Prostate gland (tissue), 2 donors: ENCODE measurements at places on chromosomes 13 and 19. TPM values are rescaled to one million over a fixed set of nuclear protein-coding genes. Genes with fewer than 3 reads are reported as not detected.

ZNF544 gene
- total RNA-seq = 56.9 TPM

C3 gene
- 95.1 TPM for total RNA-seq

FAM124A gene
- total RNA-seq = 11.2 TPM

CEACAM21 gene
- total RNA-seq = not detected

TUBGCP3 gene
- 19.7 TPM for total RNA-seq

FUT1 gene
- total RNA-seq = 4.1 TPM

GSX1 gene
- total RNA-seq = not detected

FOSB gene
- total RNA-seq = 6.4 TPM

GRCh38 chr19:18733196-18733647, 49.7 kb downstream of the CRTC1 start:
- DNase-seq = no peak
- H3K36me3 ChIP-seq = no peaks in the 10 kb centered on the region
- H3K27ac ChIP-seq = no peak overlapping the region
- H3K4me1 ChIP-seq = no peaks in the 10 kb centered on the region

GRCh38 chr13:22757530-22758120, 423.2 kb upstream of the SGCG start:
- H3K27ac ChIP-seq = no peak overlapping the region
- no peak for DNase-seq
- H3K27me3 ChIP-seq = no peaks in the 10 kb centered on the region
- no peak overlapping the region for H3K4me3 ChIP-seq

- H3K4me3 ChIP-seq = no peak overlapping the region
- H3K27ac ChIP-seq = no peak overlapping the region
- H3K27me3 ChIP-seq = no peaks in the 10 kb centered on the region
- H3K36me3 ChIP-seq = no peaks in the 10 kb centered on the region
- no peaks in the 10 kb centered on the region for H3K4me1 ChIP-seq
Measured at GRCh38 chr13:90943946-90944345, 403.5 kb upstream of the MIR17HG start.

- no peak overlapping the region for H3K4me3 ChIP-seq
- DNase-seq = no peak
- H3K36me3 ChIP-seq = no peaks in the 10 kb centered on the region
- no peaks in the 10 kb centered on the region for H3K27me3 ChIP-seq
Measured at GRCh38 chr13:50543782-50544181, 299.7 kb downstream of the DLEU7 start.

DNA sequence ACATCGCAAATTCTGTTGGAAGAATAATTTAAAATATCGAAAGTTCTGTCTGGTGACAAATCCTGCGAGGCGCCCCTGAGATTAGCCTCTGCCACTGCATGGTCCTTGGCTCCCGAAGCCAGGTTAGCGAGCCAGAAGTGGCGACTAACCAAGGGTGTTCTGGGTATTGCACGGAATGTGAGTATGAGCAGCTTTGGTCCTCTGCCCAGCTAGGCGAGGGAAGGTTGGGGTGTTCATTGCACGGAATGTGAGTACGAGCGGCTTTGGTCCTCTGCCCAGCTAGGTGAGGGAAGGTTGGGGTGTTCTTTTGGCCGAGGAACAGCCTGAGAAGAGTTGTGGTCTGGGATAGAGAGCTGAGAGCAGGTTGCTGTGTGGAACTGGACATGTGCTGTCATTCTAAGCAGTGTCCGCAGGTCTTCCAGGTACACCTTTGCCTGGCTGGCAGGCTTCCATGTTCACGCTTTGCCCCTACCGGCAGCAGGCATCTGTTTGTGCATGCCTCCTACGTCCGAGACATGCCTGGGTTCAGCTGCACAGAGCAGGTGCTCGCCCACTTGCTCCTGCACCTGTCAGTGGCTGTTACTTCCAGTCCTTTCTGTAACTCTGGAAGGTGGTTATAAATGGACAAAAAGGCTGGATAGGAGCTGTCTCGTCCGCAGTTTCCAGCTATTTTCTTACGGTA, 18.3 kb upstream of the TEX29 start:
- H3K4me1 ChIP-seq = no peaks in the 10 kb centered on the region
- no peaks in the 10 kb centered on the region for H3K27me3 ChIP-seq
- no peak overlapping the region for H3K4me3 ChIP-seq
- no peak overlapping the region for H3K27ac ChIP-seq

DNA sequence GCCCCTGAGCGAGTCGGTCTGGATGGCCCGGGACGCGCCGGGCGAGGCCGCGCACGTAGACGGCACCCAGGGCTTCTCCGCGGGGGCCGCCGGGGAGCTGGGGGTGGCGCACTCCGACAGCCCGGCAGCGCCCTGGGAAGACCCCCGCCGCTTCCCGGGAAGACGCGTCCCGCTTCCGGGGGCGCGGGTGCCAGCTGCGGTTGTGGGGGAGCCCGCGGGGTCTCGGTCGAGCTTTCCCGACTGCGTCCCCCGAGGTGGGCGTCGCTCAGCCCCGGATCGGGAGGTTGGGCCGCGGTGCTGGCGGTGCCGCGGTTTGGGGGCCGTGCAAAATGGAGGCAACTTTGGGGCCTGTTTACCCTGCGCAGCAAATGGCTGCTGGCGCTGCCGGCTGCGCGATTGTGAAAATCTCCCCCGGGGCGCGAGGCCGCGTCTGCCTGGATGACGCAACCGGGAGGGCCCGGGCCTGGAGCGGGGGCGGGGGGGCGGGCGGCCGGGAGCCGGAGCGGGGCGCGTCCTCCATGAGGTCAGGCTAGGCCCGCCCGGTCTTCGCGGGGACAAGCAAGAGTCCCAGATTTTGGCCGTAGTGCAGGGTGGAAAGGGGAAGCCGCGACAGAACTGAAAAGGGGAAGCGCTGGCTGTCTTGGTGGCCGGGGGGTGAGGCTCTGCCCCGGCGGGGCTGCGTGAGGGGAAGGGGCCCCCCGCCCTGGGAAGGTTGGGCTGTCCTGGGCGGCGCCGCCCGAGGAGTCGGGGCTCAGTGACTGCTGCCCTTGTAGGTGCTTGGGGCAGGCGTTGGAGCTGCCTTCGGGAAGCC, 11.3 kb downstream of the PEAK3 start:
- H3K4me1 ChIP-seq = peaks cover 19% of the 10 kb centered on the region
- no peaks in the 10 kb centered on the region for H3K27me3 ChIP-seq
- DNase-seq = peak; percentile 78
- peaks cover 5% of the 10 kb centered on the region for H3K36me3 ChIP-seq

- DNase-seq = no peak
- H3K4me1 ChIP-seq = peaks cover 14% of the 10 kb centered on the region
- H3K27ac ChIP-seq = no peak overlapping the region
- no peak overlapping the region for H3K4me3 ChIP-seq
- H3K36me3 ChIP-seq = no peaks in the 10 kb centered on the region
Measured at GRCh38 chr19:48878196-48879024, 6.2 kb downstream of the PPP1R15A start.
